ENCODE measurements at places on chromosomes 5 and 9.

GRCh38 chr9:76608575-76609273, 149.7 kb downstream of the GCNT1 start:
- no peak for DNase-seq

- no peak for DNase-seq
Observed at GRCh38 chr9:92384375-92384774, 20.0 kb downstream of the OGN start.

GRCh38 chr9:125856331-125856730, 109.2 kb downstream of the PBX3 start:
- DNase-seq, result no peak

GRCh38 chr9:136981588-136982231, 1.1 kb upstream of the LCNL1 start:
- no peak for DNase-seq

DNA sequence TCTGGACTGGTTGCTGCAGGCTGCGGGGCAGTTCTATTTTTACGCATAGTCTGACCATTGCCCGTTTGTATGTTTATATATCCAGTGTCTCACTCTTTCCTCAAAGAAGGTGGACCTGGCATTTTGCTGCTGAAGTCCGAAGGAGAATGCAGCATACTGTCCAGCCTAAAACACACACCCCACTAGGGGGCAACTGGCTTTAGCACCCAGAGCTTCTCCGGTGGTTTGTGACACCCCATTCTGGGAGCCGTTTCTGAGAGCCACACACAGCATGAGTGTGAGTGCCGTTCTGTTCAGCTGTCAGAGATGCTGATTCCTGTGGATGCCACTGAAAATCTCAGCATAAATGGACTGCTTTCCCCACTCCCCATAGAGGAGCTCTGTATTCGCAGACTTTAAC, 290.5 kb upstream of the TAS2R1 start:
- DNase-seq, result no peak

DNA sequence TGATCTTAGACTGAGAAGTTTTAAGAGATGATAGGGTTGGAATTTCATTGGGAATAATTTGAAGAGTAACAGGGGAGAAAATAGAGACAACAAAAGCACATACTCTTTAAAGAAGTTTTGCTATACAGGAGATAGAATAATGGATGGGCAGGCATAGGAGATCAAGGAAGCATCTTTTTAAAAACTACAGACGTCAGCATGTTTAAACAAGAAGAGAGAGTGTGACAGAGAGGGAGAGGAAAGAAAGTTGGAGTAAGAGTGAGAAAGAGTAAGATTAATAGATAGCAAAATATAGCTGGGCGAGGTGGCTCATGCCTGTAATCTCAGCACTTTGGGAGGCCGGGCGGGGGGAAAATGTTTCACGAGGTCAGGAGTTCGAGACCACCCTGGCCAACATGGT, 5.3 kb upstream of the LVRN start:
- no peak for DNase-seq

GRCh38 chr5:139293202-139293506, 386 bp upstream of the MATR3 start:
- DNase-seq, result no peak

- no peak for DNase-seq
Observed at GRCh38 chr9:112699230-112699629, 18.7 kb downstream of the INIP start.
